Pulmonary artery endothelial cell (primary cell): ENCODE measurements at places on chromosomes 7 and 10. TPM values are rescaled to one million over a fixed set of nuclear protein-coding genes. Genes with fewer than 3 reads are reported as not detected.

DNA sequence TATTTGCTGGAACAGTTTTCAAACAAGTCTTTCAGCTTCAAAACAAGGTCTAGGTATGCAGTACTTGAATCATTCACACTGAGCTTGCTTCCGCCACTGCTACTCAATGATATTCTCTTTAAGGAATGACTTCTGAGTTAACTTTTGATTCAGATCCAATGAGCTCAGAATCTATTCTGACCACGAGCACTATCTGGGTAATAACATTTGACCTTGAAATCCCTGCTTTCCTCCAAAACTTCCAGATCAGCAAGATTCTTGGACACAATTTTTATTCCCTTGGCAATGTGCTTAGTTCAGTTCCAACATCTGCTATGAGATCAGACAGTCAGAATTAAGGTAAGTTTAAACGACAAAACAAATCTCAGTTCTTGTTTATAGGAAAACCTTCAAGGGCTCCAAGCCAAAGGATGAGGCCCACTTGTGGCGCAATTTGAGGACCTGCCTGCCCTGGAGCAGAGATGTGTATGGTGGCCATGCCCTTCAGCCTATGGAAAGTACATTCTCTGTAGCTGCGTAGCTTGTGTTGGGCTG lies 87.2 kb downstream of the RNF216 start:
- peak; percentile 69 for DNase-seq

DNA sequence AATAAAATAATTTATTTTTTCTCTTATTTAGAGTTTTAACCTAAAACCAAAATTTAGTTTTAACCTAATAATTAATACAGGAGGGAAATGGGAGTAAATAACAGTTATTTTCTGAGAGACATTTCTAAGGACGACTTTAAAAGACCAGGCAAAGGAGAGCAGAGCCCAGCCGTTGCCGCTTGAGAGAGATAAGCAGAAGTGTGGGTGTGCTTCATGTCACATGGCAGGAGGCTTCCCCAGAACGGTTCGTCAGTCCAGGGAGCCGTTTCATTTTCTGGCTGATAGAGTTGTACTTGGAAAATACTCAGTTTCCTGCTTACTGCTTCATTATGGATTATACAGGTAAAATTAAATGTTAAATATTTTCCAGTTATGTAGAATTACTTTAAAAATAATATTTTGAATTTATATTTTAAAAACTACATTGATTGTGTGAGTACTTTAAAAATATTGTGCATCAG lies 61.4 kb downstream of the ST7 start:
- DNase-seq, result peak; percentile 20

DNA sequence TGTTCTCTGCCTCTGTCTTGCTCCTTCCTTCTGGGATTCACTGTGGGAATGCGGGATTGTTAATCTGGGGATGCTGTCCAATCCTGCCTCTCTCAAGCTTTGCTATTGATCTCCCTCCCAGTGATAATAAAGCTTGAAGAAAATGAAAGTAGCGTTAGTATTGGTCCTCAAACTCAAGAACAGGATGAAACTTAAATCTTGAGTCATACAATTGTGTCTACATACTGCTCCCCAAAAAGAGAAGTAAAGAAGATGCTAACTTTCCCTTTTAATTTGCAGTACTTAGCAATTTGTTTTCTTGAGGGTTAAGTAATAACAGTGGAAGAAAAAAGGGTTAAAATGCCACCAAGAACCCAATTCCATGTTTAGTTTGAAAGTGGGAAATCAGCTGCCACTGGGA lies 13.6 kb downstream of the CFTR start:
- DNase-seq, result no peak

PDK4 gene
- total RNA-seq, result 5.9 and 13.2 TPM in 2 replicates

CYP26C1 gene
- total RNA-seq, result 0.33 and 0.56 TPM in 2 replicates

GRCh38 chr10:113001599-113002448 lies 51.8 kb downstream of the TCF7L2 start:
- DNase-seq, result no peak

DNA sequence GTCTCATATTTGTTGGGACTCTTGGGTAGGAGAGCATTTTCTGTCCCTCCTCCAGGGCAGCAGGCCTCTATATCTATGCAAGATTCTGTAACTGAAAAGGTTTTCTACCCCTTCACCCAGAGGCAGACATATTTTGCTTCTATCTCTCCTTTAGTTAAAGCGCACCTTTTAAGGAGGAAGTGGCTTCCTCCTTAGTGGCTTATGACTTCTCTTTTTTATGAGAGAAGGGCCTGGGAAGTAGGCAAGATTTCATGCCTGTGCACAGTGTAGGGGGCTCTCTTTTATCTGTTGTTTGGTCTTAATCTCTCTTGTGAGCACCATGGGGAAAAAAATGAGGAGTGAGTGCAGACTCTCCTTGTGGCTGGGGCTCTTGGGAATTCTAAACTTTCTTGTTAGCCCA lies 122.1 kb downstream of the LRMDA start:
- DNase-seq, result no peak

DNA sequence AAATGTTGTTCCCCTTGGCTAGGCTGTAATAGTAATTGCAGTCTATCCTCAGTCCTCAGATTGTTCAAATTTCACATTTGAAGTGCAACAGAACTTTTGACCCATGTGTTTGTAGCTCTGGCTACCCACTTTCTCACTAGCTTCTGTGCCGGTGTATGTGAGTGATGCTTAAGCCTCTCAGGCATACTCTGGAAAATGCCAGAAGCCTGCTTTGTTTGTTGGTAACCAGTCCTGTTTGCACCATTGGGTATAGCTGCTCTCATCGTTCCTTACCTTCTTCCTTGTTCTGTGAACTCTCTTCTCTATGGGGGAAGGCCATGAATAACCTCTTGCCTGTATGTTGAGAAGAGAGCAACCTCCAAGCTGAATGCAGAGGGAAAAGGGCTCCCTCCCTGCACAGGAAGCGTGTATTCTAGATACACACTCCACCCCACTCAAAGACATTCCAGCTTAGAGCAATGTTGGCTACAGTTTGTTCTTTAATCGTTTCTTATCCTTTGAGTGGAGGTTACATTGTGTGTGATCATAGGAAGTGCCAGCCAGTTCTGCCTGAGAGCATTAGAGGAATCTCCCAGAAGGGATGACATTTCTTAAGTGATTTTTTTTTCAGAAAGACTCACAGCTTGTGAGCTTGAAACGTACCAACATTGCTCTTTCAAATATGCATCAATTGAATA lies 40.5 kb downstream of the C1QL3 start:
- no peak for DNase-seq

ADAM12 gene
- total RNA-seq, result 0.13 and 0.21 TPM in 2 replicates
